CD4-positive, alpha-beta T cell treated with Interleukin-6 for 4 hours (primary cell): ENCODE measurements at places on chromosomes 6 and 20.

GRCh38 chr20:8858181-8858787 is 210.6 kb upstream of the PLCB4 start:
- no peak for DNase-seq

GRCh38 chr6:30842754-30843610 is 41.3 kb upstream of the DDR1 start:
- DNase-seq, result peak; percentile 12

GRCh38 chr6:163175301-163175700 is 239.2 kb upstream of the QKI start:
- no peak for DNase-seq

- DNase-seq, result no peak
Observed at GRCh38 chr6:37987559-37987958, 168.0 kb downstream of the ZFAND3 start.

- no peak for DNase-seq
Observed at GRCh38 chr20:52313341-52313963, 121.9 kb upstream of the ZFP64 start.

DNA sequence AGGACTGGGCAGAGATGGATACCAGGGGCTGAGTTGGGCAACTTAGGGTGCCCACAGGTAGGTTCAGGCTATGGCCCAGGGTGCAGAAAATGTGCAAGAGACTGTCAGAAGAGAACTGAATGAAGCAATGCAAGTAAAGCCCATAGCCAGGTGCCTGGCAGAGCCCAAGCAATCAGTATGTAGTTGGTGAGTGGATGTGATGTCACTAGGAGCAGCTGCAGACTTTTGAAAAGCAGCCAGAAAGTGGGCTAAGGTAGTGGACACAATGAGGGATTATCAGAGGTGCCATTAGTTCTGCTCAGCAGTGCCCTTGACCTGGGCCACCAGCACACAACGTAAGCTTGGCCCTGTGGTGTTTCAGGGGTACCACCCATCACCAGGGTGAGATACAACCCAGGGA is 135.3 kb downstream of the SOBP start:
- DNase-seq, result no peak

DNA sequence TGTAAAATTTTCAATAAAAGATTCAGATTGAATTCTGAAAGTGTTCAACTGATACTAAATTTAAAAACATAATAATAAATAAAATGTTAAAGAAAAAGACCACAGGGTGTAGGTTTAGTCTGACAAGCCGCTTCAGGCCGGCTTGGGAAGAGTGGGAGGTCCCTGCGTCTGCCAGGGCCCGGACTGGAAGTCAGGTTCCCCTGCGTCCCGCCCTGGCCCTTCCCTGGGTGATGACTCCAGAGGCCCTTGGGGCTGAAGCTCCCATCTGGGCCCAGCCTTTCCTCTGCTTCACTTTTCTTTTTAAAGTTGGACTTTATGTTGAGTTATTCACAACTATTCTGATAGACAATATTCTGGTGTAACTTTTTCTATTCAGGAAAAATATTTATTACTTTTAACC is 93.3 kb downstream of the SMOC2 start:
- DNase-seq, result no peak

DNA sequence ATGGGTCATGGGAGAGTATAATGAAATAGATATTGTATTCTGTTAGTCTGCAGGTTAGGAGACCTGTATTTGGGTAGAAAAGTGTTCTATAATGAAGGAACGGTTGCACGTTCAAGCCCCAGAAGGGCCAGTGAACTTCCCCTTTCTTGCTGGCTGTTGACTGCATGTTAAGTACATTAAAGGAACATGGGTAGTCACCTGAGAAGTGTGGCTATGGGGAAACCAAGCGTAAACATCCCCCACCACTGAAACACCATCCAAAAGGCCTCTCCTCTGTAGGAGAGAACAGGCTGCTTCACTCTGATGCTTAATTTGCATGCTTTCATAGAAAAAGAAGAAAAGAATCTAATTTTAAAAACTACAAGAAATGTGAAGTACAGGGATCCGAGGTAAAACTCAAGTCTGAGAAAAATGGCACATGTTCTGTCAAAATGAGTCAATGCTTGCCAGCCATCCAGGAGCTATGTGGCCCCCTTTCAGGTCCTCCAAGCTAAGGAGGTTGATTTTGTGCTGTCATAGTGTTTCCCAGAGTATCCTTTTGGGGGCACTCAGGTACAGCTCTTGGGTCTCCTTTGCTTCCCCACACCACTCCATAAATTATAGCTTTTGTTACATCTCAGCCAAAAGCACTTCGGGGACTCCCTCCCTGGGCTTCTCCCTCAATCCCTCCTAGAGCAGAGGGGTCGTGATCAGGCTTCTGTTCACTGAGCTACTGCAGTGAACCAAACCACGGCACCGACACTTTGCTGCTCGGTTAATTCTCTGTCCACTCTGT is 283.7 kb upstream of the AGPAT4 start:
- DNase-seq, result no peak

DNA sequence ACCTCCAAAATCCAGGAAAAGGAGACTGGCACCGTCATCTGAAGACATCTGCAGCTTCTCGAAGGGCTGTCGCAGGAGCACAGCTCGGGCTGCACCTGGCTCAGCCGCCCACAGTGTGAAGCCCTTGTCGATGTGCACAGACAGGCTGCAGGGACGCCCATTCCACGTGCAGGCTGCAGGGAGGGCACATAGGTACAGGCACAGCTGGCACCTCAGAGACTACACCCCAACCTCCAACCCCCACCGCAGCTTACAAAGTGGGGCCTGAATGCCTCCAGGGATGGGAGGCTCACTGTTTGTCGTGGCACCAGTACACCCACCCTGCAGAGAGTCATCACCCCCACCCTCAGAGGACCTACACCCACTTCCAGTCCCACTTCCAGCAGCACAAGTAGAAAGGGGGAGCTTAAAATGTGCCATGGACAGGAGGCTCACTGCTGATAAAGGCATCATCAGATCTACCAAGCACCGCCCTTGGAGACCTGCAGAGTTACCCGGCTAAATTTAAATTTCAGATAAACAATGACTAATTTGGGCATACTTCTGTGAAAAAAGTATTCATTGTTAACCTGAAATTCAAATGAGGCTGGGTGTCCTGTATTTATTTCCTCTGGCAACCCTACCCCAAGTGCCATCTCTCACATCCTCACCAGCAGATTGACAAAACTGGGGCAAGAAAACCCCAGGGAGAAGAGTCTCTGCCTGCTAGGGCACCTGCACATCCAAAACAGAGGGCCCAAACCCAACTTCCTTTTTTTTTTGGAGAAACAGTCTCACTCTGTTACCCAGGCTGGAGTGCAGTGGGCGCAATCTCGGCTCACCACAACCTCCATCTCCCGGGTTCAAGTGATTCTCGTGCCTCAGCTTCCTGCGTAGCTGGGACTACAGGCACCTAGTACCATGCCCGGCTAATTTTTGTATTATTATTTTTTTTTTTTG is 7.7 kb upstream of the CDK5RAP1 start:
- DNase-seq, result no peak

- DNase-seq, result no peak
Observed at GRCh38 chr6:157264701-157265100, 58.6 kb downstream of the TMEM242 start.

DNA sequence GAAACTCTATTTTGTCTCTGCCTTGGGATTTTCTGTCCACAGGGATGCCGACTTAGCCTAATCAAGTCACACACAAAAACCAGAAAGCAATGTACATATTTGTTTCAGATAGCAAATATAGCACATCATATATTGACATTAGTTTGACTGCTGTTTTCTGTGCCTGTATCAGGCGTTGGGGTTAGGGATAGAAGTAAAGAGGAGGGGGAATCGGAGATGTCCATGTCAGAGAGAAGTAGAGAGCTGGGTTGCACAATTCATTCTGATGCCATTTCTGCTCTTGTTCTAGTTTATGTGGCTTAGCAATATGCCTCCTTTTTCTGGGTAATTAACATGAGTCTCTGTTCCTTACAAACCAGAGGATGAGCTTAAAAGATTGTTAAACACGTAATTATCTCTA is 14.7 kb upstream of the IPCEF1 start:
- no peak for DNase-seq

DNA sequence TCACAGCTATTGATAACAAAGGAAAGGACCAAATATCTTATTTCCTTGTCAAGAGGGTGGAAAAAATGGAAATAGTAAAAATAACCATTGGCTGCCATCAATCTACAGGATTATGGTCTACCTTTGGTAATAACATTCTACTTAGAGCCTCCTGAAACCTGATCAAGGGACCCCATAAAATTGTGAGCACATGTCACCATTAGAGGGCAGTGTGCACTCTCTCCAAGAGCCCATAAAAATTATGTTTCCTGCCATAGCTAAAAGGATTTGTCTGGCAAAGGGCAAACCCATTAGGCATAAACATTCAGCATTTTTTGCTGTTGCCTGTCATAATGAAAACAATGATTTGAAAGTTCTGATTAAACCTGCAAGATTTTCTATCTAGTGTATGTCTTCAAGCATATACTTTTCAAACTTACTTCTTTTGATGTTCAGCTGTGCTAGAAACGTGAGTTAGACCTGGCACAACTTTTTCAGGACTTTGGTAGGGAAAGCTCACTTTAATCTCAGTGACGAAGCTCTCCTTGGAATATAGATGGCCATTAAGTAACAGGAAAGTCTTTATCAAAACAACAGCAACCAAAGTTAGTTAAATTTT is 120.7 kb upstream of the ZFP64 start:
- peak; percentile 73 for DNase-seq

DNA sequence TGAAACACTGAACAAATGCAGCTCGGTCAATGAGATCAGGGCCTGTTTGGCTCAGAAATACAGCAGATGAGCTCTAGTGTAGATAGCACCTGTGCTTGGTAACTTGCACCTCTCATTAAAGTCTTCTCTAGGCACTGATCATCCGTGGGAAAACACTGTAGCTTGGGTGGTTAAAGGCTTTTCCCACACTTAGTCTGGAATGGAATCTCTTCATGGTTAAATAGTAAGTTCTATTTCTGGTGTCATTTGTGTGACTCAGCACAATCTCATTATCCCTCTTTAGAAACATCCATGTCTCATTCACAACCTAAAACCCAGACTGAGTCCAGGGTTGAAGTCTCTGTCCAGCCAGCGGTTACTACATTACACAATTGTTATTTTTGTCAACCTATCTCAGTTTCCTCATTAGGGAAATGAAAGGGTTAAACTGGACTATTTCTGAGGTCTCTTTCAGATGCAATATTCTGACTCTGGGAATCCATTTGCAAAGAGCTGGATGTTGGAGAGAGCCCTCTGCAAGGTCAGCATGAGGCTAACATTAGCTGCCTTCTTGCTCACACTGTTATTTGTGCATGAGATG is 125.0 kb downstream of the ZDHHC14 start:
- DNase-seq, result no peak

- no peak for DNase-seq
Observed at GRCh38 chr6:15877231-15877630, 214.4 kb upstream of the DTNBP1 start.

- DNase-seq, result no peak
Observed at GRCh38 chr6:120816794-120817193, 517.5 kb downstream of the TBC1D32 start.

DNA sequence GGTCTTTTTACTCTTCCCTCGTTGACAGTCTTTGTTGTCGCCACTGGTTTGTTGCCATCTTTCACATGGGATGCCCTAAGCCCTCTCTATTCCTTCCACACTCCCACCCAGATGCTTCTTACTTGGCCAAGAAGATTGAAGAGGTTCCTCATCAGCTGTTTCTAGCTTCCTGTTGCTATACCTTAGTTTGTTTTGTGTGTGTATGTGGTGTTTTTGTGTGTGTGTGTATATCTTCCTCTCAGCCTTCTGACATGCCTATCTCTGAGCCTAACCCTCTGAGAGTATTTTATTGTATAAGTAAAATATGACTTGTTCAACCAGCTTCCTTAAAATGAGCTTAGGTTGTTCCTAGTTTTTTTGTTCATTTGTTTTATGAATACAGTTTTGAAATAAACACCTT is 35.9 kb downstream of the ENPP1 start:
- no peak for DNase-seq

DNA sequence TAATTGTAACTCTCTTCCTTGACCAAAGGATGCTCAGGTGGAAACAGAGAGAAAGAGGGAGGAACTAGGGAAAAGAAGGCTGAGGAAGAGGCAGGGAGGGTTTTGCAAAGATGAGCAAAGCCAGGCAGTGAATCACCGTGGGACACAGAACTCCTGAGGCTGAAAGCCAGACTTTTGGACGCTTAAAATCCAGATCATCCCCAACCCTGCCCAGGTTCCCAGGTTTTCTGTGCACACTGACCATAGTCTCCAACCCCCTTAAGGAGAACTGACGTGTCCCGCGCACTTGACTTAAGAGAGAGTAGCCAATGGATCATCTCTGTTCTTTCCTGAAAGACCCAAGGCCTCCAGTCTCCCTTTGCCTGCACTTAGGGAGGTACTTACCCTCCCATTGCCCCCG is 75.3 kb downstream of the LRFN2 start:
- DNase-seq, result no peak

DNA sequence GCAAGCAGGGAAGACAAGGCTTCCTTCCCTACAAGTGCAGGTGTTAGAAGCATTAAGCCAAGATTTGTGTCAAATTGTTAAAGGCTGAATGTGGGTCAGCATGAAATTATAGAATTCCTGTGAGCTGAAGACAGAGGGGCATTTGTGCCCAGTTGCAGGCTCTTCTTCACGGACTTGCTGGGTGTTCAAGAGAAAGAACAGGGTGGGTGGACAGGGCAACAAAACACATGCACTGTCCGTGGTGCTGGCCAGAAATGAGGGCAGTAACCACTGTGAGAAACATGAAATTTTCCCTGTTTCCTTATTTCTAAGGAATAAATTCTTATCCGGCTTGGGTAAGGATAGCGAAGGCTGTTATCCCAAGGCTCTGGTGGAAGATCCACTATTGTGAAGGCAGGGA is 579.5 kb upstream of the HTR1E start:
- DNase-seq, result no peak

DNA sequence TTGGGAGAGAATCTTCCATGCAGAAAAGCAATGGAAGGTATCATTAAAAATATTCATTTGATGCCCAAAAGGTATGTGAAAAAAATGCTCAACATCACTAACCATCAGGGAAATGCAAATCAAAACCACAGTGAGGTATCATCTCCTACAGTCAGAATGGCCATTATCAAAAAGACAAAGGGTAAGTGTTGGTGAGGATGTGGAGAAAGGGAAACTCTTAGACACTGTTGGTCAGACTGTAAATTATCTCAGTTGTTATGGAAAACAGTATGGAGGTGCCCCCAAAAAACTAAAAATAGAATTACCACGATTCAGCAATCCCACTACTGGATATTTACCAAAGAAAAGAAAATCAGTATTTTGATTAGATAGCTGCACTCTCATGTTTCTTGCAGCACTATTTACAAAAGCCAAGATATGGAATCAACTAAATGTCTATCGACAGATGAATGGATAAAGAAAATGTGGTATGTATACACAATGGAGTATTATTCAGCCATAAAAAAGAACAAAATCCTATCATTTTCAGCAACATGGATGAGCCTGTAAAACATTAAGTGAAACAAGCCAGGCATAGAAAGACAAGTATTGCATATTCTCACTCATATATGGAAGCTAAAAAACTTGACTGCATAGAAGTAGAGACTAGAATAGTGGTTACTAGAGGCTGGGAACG is 84.0 kb downstream of the DTNBP1 start:
- DNase-seq, result no peak

GRCh38 chr6:1438471-1438881 is 49.1 kb downstream of the FOXF2 start:
- no peak for DNase-seq

GRCh38 chr6:1395506-1395905 is 6.1 kb downstream of the FOXF2 start:
- DNase-seq, result no peak
